ENCODE measurements at places on chromosomes 3 and 15. TPM values are rescaled to one million over a fixed set of nuclear protein-coding genes. Genes with fewer than 3 reads are reported as not detected.

DNA sequence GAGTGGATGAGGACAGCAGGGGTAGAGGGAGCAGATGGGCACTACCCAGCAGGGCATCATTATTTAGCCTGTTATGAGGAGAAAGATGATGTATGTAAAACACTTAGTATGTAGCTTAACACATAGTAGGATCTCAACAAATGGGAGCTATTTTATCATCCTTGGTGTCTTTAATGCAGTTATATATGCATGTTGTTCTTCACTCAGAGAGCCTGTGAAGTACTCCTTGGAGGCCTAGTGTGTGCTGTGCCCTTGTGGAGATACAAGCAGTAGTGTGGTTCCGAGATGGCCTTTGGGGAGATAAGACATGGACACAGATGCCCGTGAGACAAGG is 124.2 kb downstream of the LIPC start:
- no peak for DNase-seq

DNA sequence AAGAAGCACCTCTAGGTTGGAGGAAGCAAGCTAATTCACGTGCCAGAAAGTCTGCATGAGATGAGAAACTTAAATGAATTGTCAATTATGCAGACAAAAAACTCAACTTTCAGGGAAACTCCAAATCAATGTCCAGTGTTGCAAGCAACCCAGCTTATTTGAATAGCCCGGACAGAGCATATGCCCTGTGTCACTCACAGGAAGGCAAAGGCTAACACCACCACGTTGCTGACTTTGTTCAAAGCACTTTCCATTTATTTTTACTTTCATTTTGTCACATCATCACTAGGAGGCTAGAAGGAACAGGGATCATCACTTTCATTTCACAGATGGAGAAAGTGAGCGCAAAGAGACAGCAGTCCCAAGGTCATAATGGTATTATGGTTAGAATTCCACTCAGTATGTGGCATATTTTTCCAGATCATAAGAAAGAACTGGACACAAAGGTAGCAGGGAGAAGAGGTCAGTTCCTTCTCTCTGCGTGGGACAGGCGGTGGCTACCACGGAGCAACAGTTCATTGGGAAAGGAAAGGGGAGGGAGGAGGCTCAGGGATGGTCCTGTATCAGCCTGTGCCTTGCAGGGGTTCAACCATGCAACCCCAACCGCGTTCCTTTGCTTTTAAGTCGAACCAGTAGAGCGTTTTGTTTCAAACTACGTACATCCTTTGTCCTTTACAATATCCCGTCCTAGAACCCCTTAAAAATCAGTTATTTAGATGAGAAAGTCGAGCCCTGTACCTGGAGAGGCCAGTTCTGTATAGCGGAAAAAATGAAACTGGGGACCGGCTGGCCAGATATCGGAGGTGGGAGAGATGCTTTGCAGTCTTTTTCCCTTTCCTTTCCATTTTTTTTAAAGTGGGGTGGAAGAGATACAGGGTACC is 1.1 kb downstream of the HEG1 start:
- peak; percentile 47 for DNase-seq

- DNase-seq: no peak
Measured at GRCh38 chr15:58517682-58518525, 86.1 kb downstream of the LIPC start.

GRCh38 chr3:101943029-101943428 is 93.7 kb downstream of the NFKBIZ start:
- no peak for DNase-seq

DNA sequence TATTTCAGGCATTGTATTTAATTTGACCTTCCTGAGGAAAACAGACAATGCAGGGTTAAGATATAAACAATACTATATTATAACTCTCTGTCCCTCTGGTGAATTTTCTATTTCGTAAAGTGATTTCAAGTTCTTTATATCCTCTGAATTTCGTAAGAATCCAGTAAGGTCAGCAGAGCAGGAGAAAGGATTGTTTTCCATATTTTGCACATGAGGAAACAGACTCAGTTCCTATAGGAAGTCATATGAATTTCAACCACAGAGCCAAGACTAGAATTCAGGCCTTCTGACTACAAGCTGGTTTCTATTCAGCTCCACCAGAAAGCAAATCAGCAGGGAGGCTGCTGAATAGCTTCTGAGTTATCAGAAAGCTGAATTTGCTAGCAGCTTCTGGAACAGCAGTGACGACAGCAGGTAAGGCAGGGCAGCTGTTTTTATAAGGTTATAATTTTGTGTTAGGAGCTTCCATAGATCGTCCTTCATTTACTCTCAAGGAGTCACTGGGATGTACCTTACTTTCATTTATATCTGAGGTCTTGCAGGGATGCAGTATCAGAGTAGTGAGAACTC is 11.1 kb upstream of the PLAAT1 start:
- no peak for DNase-seq

GRCh38 chr15:95561463-95561862 is 769.0 kb upstream of the NR2F2 start:
- DNase-seq: no peak

DNA sequence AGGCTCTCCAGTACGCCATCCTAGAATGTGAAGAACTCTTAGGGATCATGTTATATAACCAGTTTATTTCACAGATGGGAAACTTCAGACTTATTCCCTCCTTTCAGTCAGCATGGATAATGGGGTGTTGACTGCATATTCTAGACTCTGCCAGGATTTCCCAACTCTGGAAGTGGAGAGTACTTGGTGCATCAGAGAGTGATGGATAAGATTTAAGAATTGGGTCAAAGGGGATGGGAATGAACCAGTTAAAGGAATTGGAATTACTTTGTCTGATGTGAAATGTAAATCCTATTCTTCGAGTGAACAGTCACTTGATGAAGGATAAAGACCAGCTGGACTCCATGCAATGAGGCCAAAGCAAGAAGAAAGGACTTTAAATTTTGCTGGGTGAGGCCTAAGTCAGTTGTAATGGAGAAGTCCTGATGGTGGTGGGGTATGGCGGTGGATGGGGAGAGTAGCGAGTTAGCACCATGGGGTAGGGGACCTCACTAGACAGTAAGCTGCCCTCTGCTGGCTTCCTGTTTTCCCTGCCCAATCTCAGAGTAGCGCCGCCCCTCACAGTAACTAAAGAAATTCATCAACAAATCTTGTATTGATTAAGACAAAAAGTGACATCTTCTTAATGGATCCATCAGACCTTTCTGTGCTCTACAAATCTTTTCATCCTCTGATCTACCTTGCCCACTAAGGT is 7.3 kb upstream of the CACNA1D start:
- no peak for DNase-seq

The ENTPD3 gene
- not detected for total RNA-seq

The ISLR2 gene
- not detected for total RNA-seq

The CLDN18 gene
- not detected for total RNA-seq

The OR5K4 gene
- not detected for total RNA-seq
